Effector memory CD8-positive, alpha-beta T cell (primary cell): ENCODE measurements at places on chromosomes 12 and 14.

GRCh38 chr14:73526036-73526984, 10.6 kb upstream of the ACOT1 start:
- no peak overlapping the region for H3K27ac ChIP-seq
- DNase-seq = no peak
- no peak overlapping the region for H3K4me3 ChIP-seq
- no peaks in the 10 kb centered on the region for H3K36me3 ChIP-seq

- no peak for DNase-seq
- peaks cover 6% of the 10 kb centered on the region for H3K4me1 ChIP-seq
These were observed 18.6 kb downstream of the PSMC1 start for GRCh38 chr14:90274808-90275457.

DNA sequence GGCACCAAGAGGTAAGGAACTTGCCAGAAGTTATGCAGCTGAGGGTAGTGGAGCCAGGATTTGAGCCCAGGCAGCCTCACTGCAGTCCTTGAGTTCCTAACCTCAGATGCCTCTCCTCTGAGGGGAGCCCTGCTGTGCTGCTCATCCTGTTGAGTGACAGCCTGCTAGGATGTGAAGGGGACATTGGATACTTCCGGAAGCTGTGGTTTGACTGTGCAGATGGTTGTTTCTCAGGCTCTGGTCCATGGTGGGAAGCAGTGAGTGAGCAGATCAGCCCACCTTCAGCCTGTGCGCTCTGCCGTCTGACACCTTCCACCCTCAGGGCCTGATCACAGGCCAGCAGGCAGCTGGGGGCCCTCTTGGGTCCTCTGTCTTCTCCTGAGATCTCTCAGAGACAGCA, 253.2 kb downstream of the CACNA1C start:
- H3K27me3 ChIP-seq = peaks cover 62% of the 10 kb centered on the region
- no peak overlapping the region for H3K4me3 ChIP-seq
- H3K36me3 ChIP-seq = no peaks in the 10 kb centered on the region
- no peak overlapping the region for H3K27ac ChIP-seq
- DNase-seq = no peak

DNA sequence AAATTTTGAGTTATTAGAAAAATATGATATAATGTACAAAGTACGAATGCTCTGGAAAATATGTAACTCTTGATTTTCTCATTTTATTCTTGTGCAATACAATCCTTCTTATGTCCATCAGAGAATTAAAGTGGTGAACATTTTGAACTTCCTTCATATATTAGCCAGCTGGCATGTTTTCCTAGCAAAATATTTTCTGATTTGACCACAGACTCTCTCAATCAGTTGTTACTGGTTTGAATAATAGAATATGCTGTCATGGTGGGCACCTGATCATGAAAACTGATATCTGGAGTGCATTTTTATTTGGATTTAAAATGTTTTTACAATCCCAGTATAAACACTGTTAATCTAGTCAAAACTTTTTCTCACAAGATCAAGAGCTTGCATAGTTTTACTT, 24.2 kb downstream of the PARPBP start:
- H3K36me3 ChIP-seq = no peaks in the 10 kb centered on the region
- no peaks in the 10 kb centered on the region for H3K27me3 ChIP-seq
- no peak overlapping the region for H3K4me3 ChIP-seq
- no peak for DNase-seq
- no peak overlapping the region for H3K27ac ChIP-seq

- no peak within 1 kb of the TSS for H3K27ac ChIP-seq
- peaks cover 19% of the 10 kb centered on the region for H3K36me3 ChIP-seq
- peak within 1 kb of the TSS; percentile 86 for H3K4me3 ChIP-seq
- H3K4me1 ChIP-seq = peaks cover 8% of the 10 kb centered on the region
- H3K27me3 ChIP-seq = peaks cover 83% of the 10 kb centered on the region
- no peak for DNase-seq
These were observed at the start of gene GSC for GRCh38 chr14:94769391-94770250. GSC (minus strand) TSS chr14:94770113; CDS start chr14:94770015, 98 bp downstream.

- no peaks in the 10 kb centered on the region for H3K27me3 ChIP-seq
- H3K4me3 ChIP-seq = peak overlapping the region; percentile 72
- H3K4me1 ChIP-seq = peaks cover 6% of the 10 kb centered on the region
- H3K36me3 ChIP-seq = no peaks in the 10 kb centered on the region
- peak overlapping the region; percentile 17 for H3K27ac ChIP-seq
These were observed 4.1 kb upstream of the IGF1 start for GRCh38 chr12:102484428-102484958.

DNA sequence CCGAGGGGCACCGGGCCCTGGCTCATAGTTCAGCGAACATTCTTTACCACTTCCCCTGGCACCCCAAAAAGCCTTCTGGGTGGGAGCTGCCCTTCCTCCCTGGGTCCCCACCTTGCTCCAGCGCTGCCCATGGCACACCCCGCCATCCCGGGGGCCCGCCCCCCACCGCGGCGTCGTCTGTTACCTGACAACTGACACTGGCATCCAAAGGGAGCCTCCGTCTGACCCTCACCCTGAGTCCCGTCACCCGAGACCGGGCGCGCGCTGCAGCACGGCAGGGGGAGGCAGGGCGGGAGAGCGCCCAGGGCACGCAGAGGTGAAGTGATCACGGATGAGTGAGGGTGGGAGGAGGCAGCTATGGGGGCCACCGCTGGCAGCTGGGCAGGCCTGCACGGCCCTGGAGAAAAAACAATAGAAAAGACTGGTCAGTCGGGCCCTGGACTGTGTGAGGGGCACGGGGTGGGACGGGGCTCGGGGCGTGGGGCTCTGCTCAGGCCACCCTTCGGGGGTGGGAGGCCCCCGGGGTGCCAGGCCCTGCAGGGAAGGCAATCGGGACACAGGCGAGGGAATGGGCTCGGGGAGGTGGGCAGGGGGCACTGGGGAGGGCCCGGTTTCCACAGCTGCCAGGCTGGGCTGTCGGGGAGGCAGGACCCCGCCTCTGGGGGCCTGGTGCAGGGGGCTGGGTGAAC, 40.7 kb downstream of the BCL11B start:
- no peaks in the 10 kb centered on the region for H3K27me3 ChIP-seq
- H3K4me3 ChIP-seq = peak overlapping the region; percentile 99
- peak overlapping the region; percentile 99 for H3K27ac ChIP-seq
- H3K36me3 ChIP-seq = peaks cover 96% of the 10 kb centered on the region

DNA sequence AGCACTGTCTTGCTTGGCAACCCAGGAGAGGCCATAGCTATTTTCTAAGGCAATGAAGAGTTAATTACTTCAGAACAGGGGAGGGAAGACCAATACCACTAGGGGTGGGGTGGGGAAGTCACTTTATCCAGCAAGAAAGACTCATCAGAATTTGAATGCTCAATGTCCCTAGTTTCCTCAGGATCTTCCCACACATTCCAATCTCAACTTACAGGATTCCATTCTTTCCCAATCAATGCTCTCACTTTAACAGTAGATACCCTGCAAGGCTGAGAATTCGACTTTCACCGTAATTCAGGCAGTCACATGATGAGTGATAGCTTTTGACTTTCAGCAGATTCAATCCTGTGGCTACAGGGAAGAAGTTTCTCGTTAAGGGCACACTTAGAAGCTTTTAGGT, 526.6 kb upstream of the SEL1L start:
- H3K4me1 ChIP-seq = no peaks in the 10 kb centered on the region
- H3K27me3 ChIP-seq = no peaks in the 10 kb centered on the region
- no peak overlapping the region for H3K27ac ChIP-seq

DNA sequence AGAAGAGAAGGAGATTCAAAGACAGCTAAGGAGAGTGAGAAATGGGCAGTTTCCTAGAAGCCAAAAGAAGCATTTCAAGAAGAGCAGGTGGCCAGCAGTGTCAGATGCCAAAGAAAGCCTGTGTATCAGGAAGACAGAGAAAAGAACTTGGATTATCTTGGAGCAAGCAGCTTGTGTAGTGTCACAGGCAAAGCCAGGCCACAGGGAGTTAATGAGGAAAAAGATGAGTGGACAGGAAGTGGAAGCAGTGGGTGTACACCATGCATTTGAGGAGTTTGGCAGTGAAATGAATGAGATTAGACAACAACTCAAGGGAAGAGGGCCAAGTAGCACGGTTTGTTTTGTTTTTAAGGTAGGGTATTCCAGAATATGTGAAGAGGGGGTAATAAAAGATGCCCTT, 5.6 kb upstream of the MYH7 start:
- no peak for DNase-seq
- H3K4me3 ChIP-seq = no peak overlapping the region
- H3K27ac ChIP-seq = no peak overlapping the region
- no peaks in the 10 kb centered on the region for H3K4me1 ChIP-seq
- peaks cover 3% of the 10 kb centered on the region for H3K36me3 ChIP-seq
- peaks cover 21% of the 10 kb centered on the region for H3K27me3 ChIP-seq

DNA sequence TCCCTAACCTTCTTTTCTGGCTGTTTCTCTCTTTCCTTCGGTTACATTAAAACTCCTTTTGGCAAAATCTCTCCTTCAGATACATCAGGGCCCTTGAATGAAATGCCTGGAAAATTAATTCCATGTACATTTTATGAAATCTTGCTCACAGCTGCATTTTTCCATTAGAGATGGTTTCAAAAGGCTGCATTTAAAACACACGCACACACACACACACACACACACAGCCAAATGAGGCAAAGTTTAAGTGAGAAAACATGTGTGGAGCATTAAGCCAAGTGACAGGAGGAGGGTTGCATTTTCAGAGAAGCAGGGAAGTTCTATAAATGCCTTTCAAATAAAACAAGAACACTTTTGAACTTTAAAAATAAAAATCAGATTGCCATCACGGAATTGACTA, 216.4 kb downstream of the LRIG3 start:
- H3K27ac ChIP-seq = no peak overlapping the region
- H3K4me3 ChIP-seq = no peak overlapping the region
- DNase-seq = no peak
- H3K4me1 ChIP-seq = no peaks in the 10 kb centered on the region
- no peaks in the 10 kb centered on the region for H3K36me3 ChIP-seq

- DNase-seq = no peak
- peaks cover 6% of the 10 kb centered on the region for H3K36me3 ChIP-seq
- no peaks in the 10 kb centered on the region for H3K4me1 ChIP-seq
These were observed 56.4 kb downstream of the TESC start for GRCh38 chr12:117042862-117043261.
